Fibroblast of mammary gland (primary cell): ENCODE measurements at places on chromosomes 3 and 15.

- DNase-seq = no peak
Observed at GRCh38 chr3:128922804-128923459, 43.5 kb downstream of the ACAD9 start.

- no peak for DNase-seq
Observed at GRCh38 chr15:31852933-31853799, 177.1 kb upstream of the CHRNA7 start.

DNA sequence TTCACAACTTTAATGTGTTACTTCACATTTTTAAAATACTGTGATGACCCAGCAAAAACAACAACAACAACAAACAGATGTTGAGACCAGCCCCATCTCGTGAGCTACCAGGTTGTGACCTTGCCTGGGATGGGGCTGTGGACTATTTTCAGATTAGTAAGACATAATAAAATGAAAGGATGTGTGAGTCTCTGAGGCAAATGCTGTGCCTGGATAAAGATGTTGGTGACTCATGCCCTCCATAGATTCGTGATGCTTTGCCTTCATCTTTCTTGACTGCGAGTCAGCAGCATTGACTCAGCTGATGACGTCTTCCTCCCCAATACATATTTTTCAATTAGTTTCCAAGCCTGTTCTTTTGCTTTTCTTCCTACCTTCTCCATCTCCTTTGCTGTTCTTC lies 453.0 kb upstream of the CFAP20DC start:
- peak; percentile 96 for DNase-seq

DNA sequence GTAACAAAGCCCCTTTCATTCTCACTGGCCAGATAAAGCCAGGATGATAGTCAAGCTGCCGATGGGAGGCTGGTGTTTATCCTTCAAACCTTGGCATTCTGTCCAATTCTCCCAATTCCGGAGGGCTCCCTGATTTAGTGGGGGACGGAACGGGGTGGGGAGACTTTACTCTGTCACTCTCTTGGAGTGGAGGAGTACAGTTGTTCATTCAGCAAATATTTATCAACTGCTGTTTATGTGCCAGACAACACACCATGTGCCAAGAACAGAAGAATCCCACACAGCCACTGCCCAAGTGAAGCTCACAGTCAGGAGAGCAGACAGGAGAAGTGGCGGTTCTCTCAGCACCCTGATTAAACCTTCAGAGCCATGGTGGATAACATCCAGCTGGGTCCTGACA lies 63.3 kb downstream of the WNT5A start:
- no peak for DNase-seq

GRCh38 chr15:42137461-42138261 lies 18.8 kb downstream of the PLA2G4F start:
- peak; percentile 57 for DNase-seq
